ENCODE measurements at places on chromosomes 1 and 21. TPM values are rescaled to one million over a fixed set of nuclear protein-coding genes. Genes with fewer than 3 reads are reported as not detected.

Gene MTARC2
- total RNA-seq: 15.7 TPM

Gene HUNK
- 0.12 TPM for total RNA-seq

Gene INTS3
- 30.6 TPM for total RNA-seq

Gene RAB42
- total RNA-seq: 8.5 TPM

Gene PLPPR4
- total RNA-seq: 0.84 TPM

Gene NKAIN1
- not detected for total RNA-seq

Gene CCDC185
- not detected for total RNA-seq

Gene CFHR4
- not detected for total RNA-seq

Gene ZFP69B
- 0.56 TPM for total RNA-seq

Gene TCHH
- 0.19 TPM for total RNA-seq

Gene LCE3E
- total RNA-seq: not detected

Gene CYP2J2
- total RNA-seq: 2.9 TPM

Gene PUSL1
- total RNA-seq: 26.0 TPM

Gene GUCA2A
- total RNA-seq: not detected

Gene FCGR3A
- total RNA-seq: 27.6 TPM

Gene C4BPA
- not detected for total RNA-seq
